Endothelial cell of umbilical vein (primary cell): ENCODE measurements at places on chromosomes 1 and 21. TPM values are rescaled to one million over a fixed set of nuclear protein-coding genes. Genes with fewer than 3 reads are reported as not detected.

- no peak for DNase-seq
- no peak overlapping the region for H3K27ac ChIP-seq
- no peak overlapping the region for H3K4me3 ChIP-seq
- no peaks in the 10 kb centered on the region for H3K27me3 ChIP-seq
- no peaks in the 10 kb centered on the region for H3K36me3 ChIP-seq
Measured at GRCh38 chr1:63547621-63548294, 24.4 kb downstream of the EFCAB7 start.

GRCh38 chr1:44408632-44409602 is 3.9 kb downstream of the RNF220 start:
- no peak overlapping the region for H3K4me3 ChIP-seq
- no peak overlapping the region for H3K27ac ChIP-seq
- no peaks in the 10 kb centered on the region for H3K36me3 ChIP-seq
- DNase-seq, result no peak
- peaks cover 84% of the 10 kb centered on the region for H3K27me3 ChIP-seq
- peaks cover 12% of the 10 kb centered on the region for H3K4me1 ChIP-seq

DNA sequence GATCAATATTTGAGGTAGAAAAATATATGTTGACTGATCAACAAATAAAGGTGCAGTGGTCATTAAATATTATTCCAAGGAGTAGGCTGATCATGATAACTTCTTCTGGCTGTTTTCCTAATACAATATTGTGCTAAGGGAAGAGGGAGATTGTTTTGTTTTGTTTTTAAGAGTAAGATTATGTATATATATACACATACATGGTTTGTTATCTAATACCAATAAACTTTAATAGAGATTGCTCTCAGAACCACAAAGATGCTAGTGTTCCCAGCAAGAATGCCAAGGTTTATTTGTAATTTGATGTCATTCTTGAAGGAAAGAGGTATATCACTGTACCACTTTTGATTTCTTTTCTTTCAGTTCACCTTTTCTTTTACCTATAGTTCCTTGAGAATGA is 10.1 kb downstream of the CLCA2 start:
- peaks cover 13% of the 10 kb centered on the region for H3K4me1 ChIP-seq
- H3K36me3 ChIP-seq, result no peaks in the 10 kb centered on the region
- DNase-seq, result no peak
- no peak overlapping the region for H3K27ac ChIP-seq
- H3K4me3 ChIP-seq, result no peak overlapping the region

DNA sequence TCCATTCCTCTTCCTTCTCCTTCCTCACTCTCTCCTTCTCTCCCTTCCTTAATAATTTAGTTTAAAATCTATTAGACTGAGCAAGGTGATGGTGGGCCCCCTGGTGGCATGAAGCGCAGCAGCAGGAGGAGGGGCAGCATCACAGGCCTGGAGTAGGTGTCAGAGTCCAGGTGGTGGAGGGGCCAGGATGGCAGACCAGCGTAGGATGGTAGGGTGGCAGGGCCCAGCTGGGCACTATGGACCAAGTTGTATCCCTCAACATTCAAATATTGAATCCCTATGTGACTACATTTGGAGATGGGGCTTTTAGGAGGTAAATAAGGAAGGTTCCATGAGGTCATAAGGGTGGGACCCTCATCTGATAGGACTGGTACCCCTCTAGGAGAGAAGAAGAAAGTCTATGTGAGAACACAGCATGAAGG is 61.0 kb downstream of the WDR4 start:
- no peaks in the 10 kb centered on the region for H3K36me3 ChIP-seq
- H3K4me1 ChIP-seq, result no peaks in the 10 kb centered on the region
- H3K27ac ChIP-seq, result no peak overlapping the region
- H3K27me3 ChIP-seq, result peaks cover 14% of the 10 kb centered on the region

GRCh38 chr1:197199923-197200271 is 53.4 kb upstream of the ASPM start:
- H3K27ac ChIP-seq, result no peak overlapping the region
- DNase-seq, result no peak
- no peaks in the 10 kb centered on the region for H3K27me3 ChIP-seq
- peaks cover 27% of the 10 kb centered on the region for H3K4me1 ChIP-seq
- H3K36me3 ChIP-seq, result no peaks in the 10 kb centered on the region
- H3K4me3 ChIP-seq, result no peak overlapping the region

DNA sequence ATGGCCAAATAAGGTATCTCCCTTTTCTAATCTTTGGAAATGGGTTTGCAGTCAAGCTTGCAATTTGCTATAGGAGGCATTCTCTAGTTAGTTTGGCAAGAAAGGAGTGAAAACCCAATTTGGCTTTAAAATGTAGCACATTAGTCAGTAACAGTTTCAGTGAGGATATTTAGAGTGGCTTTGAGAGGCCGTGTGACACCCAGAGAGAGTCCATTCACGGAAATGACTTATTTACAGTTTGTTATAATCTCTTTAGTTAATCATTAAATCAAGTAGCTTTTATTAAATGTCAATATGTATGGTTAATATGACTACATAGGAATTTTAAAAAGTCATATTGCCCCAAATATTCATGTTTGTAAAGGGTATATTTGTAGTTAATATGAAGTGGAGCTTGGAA is 9.6 kb downstream of the ZBTB18 start:
- H3K27me3 ChIP-seq, result no peaks in the 10 kb centered on the region
- H3K4me3 ChIP-seq, result no peak overlapping the region
- DNase-seq, result no peak
- H3K4me1 ChIP-seq, result no peaks in the 10 kb centered on the region

- H3K36me3 ChIP-seq, result peaks cover 7% of the 10 kb centered on the region
- no peak for DNase-seq
- H3K4me3 ChIP-seq, result no peak overlapping the region
- H3K27ac ChIP-seq, result no peak overlapping the region
- peaks cover 35% of the 10 kb centered on the region for H3K4me1 ChIP-seq
Measured at GRCh38 chr1:181095763-181096184, 7.3 kb downstream of the IER5 start.

- H3K27me3 ChIP-seq, result no peaks in the 10 kb centered on the region
- H3K36me3 ChIP-seq, result no peaks in the 10 kb centered on the region
- no peak overlapping the region for H3K4me3 ChIP-seq
- no peak overlapping the region for H3K27ac ChIP-seq
Measured at GRCh38 chr1:106681939-106682522, 374.4 kb upstream of the PRMT6 start.

GRCh38 chr1:55645270-55645669 is 430.1 kb upstream of the USP24 start:
- DNase-seq, result no peak
- H3K4me1 ChIP-seq, result peaks cover 7% of the 10 kb centered on the region
- no peak overlapping the region for H3K27ac ChIP-seq
- no peak overlapping the region for H3K4me3 ChIP-seq
- H3K27me3 ChIP-seq, result no peaks in the 10 kb centered on the region

- H3K4me1 ChIP-seq, result no peaks in the 10 kb centered on the region
- H3K27ac ChIP-seq, result no peak overlapping the region
- DNase-seq, result no peak
- no peak overlapping the region for H3K4me3 ChIP-seq
Measured at GRCh38 chr1:61626816-61627215, 98.1 kb downstream of the TM2D1 start.

GRCh38 chr1:28157894-28158293 is 18.6 kb downstream of the PTAFR start:
- no peak for DNase-seq
- H3K36me3 ChIP-seq, result no peaks in the 10 kb centered on the region
- H3K27me3 ChIP-seq, result no peaks in the 10 kb centered on the region

DNA sequence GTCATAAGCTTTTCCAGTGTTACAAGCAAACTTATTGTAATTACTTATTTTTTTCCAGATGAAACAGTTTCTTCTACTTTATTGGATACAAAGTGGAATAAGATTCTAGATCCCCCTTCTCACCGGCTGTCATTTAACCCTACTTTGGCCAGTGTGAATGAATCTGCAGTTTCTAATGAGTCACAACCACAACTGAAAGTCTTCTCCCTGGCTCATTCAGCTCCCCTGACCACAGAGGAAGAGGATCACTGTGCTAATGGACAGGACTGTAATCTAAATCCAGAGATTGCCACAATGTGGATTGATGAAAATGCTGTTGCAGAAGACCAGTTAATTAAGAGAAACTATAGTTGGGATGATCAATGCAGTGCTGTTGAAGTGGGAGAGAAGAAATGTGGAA is 95.5 kb downstream of the ZFYVE9 start:
- no peak overlapping the region for H3K27ac ChIP-seq
- H3K27me3 ChIP-seq, result no peaks in the 10 kb centered on the region
- DNase-seq, result peak; percentile 25
- no peak overlapping the region for H3K4me3 ChIP-seq
- peaks cover 41% of the 10 kb centered on the region for H3K4me1 ChIP-seq

- H3K4me3 ChIP-seq, result no peak overlapping the region
- peak; percentile 13 for DNase-seq
- H3K27ac ChIP-seq, result no peak overlapping the region
Measured at GRCh38 chr1:77347646-77348045, 65.8 kb downstream of the AK5 start.

DNA sequence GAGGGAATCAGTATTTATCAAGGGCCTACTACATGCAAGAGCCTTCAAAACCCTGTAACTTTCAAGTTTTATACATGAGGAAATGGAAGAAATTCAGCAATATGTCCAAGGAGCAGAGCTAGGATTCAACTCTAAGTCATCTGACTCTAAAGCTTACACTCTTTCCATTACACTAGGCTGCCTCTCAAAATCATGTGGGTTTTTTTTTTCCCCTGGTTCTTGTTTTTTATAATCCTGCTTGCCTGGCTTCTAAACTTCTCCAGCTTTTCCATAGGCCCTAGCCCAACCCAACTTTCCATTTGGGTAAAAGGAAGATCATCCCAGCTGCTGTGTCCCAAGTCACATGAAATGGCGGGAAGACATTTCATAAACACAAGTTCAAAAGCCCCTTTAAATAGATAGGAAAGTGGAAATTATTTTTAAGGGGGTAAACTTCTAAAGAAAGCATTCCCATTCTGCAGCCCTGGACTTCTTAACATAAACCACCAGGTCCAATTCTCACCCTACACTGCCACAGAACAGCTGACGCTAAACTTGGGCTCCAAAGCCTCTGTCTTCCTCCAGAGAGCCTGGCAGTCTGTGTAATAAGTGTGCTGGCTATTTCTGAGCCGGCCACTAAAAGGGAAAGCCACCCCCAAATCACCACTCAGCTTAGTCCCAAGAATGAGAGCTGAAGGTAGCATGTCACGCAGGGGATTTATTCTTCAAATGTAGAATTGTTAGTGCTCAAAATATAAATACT is 46.9 kb downstream of the ITPKB start:
- H3K4me1 ChIP-seq, result peaks cover 23% of the 10 kb centered on the region
- no peak for DNase-seq
- H3K36me3 ChIP-seq, result no peaks in the 10 kb centered on the region
- H3K4me3 ChIP-seq, result no peak overlapping the region
- no peak overlapping the region for H3K27ac ChIP-seq

DNA sequence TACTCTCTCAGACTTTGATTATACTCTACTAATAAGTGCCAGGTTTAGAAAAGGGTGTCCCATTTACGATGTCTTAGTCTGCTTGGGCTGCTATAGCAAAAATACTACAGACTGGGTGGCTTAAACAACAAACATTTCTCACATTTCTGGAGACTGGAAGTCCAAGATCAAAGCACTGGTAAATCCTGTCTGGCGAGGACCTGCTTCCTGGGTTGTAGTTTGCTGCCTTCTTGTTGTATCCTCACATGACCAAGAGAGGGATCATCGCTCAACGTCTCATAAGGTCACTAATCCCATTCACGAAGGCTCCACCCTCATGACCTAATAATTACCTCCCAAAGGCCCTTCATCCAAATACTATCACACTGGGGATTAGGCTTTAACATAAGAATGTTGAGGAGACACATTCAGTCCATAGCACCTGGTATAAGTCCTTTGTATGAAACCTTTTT is 12.0 kb downstream of the PRDX6 start:
- H3K4me1 ChIP-seq, result no peaks in the 10 kb centered on the region
- no peaks in the 10 kb centered on the region for H3K27me3 ChIP-seq
- H3K4me3 ChIP-seq, result no peak overlapping the region
- no peak overlapping the region for H3K27ac ChIP-seq

DNA sequence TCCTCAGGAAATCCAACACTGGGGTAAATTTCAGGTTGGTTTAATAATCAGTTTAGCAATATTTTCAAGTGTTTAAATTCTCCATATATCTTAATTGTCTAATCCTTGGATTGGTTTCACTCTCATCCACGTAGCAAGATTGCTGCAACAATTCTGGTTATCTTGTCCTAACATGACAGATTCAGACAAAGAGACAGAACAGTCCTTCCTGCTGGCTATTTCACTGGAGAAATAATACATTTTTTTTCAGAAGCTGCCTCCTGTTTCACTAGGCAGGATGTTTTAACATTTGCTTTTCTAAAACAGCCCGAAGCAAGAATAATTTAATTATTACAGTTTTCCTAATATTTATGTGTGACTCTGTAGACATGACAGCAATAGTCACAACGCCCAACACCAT is 2011.2 kb downstream of the NCAM2 start:
- H3K4me1 ChIP-seq, result peaks cover 14% of the 10 kb centered on the region
- H3K27ac ChIP-seq, result no peak overlapping the region
- H3K4me3 ChIP-seq, result no peak overlapping the region

DNA sequence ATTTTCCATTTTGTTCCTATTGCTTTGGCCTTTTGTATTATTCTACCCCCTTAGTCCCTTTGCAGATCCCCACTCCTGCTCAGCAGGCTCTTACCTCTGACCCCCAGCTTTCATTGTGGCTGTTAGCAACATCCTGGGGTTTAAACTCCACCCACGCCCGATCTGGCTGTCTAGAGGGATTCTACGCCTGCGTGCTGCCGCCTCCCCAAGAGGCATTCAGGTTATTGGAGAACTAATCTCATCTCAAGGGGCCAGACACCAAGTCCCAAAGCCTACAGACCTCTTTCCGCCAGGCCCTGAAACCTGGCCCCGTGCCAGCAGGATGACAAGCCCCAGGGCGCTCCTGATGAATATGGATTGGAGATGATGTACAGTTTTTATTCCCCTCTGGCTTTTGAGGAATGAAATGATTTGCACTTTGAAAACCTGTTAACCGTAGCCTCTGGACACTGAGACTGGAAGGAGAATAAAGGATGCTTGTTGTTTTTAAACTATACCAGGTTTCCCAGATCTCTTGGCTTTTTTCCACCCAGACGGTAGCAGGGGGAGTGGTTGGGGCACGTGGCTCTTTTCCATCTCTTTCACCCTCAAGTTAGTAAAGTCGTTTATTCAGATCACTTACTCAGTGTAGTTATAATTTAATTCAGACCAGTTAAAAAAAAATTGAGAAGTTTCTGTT is 14.5 kb upstream of the IKBKE start:
- H3K4me1 ChIP-seq, result peaks cover 30% of the 10 kb centered on the region
- H3K27ac ChIP-seq, result no peak overlapping the region
- no peak overlapping the region for H3K4me3 ChIP-seq
- DNase-seq, result peak; percentile 46

DNA sequence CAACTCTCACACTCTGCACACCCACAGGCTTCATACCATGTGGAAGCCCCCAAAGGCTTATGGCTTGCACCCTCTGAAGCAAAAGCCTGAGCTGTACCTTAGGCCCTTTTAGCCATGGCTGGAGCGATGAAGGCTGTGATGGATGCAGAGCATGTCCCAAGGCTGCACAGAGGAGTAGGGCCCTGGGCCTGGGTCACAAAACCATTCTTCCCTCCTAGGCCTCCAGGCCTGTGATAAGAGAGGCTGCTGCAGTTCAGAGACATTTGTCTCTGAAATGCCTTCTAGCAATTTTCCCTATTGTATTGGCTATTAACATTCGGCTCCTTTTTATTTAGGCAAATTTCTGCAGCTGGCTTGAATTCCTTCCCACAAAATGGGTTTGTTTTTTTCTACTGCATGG is 1707.7 kb downstream of the MRPL39 start:
- H3K27me3 ChIP-seq, result no peaks in the 10 kb centered on the region
- DNase-seq, result no peak
- H3K4me3 ChIP-seq, result no peak overlapping the region
- H3K27ac ChIP-seq, result no peak overlapping the region

Gene RASSF5
- polyA plus RNA-seq, result 0.19 and 0.23 TPM in 2 replicates

Gene WDR64
- polyA plus RNA-seq, result not detected in 2 replicates

Gene B3GALT2
- not detected in 2 replicates for polyA plus RNA-seq

Gene UBXN10
- polyA plus RNA-seq, result not detected in 2 replicates

Gene LCK
- polyA plus RNA-seq, result 0.06 and 0.08 TPM in 2 replicates
